NCI-H748 treated with DMSO at 0.1 percent for 48 hours (cell line): ENCODE measurements at places on chromosomes 11 and 22.

DNA sequence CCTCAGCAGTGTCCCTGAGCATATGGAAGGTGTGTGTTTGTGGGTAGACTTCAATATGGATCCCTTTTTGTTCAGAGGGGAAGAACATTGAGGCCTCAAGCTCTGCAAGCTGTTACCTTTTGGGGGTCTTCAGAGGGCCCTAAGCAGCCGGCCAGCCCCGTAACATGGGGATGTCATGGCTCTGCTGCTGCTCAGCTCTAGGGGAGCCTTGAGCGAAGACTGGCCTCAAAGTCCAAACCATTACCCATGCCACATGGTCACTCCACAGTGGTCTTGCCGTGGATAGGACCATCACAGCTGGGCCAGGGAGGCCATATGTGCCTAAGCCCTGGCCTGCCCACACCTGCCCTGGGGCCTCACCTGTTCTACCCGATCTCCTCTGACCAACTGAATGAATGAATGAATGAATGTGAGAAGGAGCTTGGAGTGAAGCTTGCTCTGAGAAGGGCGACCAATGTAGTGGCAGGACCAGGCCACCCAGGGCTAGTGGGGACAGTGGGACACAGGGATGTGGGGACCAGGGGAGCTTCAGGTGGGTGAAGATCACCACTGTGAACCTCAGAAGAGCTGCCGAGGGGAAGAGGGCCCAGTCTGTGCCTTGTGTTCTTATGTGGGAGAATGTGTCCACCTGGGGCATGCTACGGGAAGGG, 754.6 kb downstream of the BRD1 start:
- no peak for DNase-seq

DNA sequence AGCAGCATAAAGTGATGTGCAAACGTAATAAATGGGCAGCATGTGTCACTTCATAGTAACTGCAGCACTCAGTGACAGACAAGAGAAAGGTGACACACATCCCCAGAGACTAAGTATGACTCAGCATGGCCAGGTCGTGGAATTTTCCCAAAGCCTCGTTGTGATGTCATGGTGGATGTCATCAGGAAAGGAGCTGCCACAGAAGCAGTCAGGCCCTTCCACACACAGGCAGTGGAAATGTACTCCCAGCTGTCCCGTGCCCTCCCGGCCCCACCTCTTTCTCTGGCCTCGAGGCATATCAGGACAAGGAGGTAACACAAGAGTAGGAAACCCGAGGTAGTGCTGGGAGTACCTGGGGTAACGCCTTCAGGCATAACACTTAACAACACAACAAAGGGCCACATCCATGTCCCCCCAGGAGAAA, 8.1 kb downstream of the PC start:
- DNase-seq, result no peak

DNA sequence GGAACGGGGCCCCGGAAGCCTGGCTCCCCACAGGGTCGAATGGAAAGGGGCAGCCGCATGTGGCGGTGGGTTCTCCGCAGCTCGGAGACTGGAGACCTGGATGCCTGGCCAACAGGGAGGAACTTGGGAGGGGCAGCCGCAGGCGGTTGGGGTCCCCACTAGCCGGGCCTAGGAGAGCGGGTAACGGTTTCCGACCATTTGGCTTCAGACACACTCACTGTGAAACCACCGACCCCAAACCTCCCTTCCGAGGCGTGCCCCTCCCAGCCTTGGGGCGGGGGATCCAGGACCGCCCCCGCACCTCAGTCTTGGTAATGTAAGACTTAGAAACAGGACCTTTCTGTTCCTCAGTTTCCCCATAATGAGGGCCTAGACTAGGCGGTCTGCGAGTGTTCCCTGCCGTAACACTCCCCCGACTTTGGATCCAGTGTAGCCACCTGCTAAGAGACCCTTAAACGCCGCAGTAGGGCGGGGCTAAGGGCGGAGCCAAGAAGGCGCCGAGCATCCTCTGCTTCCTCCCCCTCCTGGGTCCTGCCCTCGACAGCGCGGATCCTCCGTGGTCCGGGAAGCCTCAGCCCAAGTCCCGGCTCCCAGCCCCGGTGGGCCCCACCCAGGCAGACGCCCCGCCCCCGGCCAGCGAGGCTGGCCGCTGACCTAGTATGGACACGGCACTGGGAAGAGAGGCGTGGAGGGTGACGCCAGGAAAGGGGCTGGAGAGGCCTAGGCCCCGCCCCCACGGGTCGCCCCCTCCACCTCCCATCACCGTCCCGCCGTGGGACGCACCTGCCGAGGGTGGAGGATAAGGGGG, 1.8 kb upstream of the RASGRP2 start:
- no peak for DNase-seq

GRCh38 chr11:76783896-76784813, 999 bp downstream of the TSKU start:
- DNase-seq, result no peak

DNA sequence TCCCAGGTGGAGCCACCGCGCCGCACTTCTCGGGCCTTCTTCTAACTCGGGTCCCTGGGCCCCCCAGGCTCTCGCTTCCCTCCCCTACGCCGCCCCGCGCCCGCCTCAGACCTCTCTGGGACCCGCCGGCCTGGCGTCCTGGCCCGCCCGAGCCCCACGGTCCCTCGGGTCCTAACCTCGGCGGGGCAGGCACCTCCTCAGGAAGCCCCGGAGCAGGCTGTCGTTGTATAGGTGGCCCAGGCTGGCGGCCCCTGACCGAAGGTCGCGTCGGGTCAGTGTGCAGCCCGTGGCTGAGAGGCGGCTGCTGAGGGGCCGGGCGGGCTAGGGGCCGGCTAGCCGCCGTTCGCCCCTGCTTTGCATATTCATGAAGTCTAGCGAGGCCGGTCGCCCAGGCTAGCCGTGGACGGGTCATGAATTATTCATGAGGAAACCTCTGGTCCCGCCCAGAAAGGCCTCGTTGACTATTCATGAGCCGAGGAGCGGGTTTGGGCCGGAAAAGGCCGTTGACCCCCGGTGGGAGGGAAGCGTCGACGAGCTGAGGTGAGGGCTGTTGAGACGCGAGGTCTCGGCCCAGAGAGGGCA, at the start of gene HORMAD2:
HORMAD2 (plus strand) TSS at position 513 of the 582 bp plus-strand sequence. CDS start 13,489 bp downstream, outside the sequence.
- DNase-seq, result no peak

- DNase-seq, result no peak
Measured at GRCh38 chr11:9802291-9802861, 138.5 kb downstream of the SWAP70 start.

GRCh38 chr11:61947486-61948210, 2.5 kb upstream of the BEST1 start:
- DNase-seq, result peak; percentile 67

DNA sequence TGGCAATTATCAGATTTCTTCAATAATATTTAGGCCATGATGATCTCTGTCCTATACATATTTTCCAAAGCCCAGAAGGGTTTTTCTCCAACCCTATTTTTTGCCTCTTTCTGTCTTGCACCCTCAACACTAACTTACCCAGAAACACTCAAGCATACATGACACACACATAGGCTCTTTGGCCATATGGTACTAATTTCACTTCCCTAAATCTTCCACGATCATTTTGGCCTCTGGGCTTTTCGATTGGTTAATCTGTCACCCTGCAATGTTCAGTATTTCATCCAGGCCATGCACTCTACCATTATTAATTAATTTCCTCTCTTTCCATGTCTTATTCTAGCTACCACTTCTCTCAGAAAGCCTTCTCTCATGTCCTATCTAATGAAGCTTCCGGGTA, 59.8 kb downstream of the LUZP2 start:
- DNase-seq, result no peak

- DNase-seq, result no peak
Measured at GRCh38 chr11:134464981-134465730, 53.1 kb upstream of the B3GAT1 start.

- DNase-seq, result no peak
Measured at GRCh38 chr11:2135648-2136201, 3.5 kb downstream of the IGF2 start.
